Stimulated activated CD4-positive, alpha-beta T cell treated with anti-CD3 and anti-CD28 coated beads, TNF-alpha, amount 100 ng/mL, for 4 hours (primary cell): ENCODE measurements at places on chromosomes 7 and 10.

DNA sequence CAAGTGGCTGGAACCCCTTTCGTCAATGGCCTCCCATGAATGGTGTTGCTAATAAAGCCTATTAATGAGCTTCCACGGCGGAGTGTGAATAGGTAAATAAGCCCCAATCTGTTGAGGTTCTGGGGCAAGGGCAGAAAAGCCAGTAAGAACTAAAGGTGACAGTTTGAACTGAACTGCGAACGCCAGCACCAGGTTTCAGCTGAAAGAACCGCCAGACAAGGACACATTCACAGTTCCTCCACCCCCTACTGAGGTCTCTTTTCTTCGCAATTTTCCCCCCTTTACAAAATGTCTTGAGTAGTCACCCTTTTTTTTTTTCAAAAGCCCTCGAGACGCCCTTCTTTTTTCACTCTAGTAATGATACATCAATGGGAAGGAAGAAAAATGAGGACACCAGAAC, 2.4 kb upstream of the FGFR2 start:
- no peak for DNase-seq

DNA sequence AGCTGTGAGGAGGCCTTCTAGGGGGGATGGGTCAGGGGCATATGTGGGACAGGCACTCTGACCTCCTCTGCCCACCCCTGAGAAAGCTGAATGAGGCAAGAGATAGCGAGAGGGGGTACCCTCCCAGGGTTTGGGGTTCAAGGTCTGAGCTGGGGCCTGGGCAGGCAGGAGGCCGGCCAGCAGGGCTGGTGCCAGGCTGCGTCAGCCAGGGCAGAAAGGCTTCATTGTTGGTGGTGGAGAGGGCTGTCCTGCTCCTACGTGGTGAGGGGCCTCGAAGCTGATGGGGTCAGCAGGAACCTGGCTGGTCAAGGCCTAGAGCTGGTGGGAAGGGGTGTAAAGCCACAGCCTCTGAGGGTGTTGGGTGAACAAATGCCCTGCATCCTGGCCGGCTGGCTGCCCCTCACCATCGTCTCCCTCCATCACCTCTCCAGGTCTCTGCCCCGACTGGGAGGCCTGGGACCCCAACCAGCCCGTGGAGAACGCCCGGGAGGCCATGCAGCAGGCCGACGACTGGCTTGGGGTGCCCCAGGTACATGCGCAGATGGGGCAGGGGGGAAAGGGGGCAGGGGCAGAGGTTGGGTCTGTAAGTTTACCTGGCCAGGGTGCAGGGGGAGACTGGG, 6.6 kb downstream of the FLNC start:
- no peak for DNase-seq

GRCh38 chr7:20053334-20054104, 163.7 kb downstream of the MACC1 start:
- no peak for DNase-seq

DNA sequence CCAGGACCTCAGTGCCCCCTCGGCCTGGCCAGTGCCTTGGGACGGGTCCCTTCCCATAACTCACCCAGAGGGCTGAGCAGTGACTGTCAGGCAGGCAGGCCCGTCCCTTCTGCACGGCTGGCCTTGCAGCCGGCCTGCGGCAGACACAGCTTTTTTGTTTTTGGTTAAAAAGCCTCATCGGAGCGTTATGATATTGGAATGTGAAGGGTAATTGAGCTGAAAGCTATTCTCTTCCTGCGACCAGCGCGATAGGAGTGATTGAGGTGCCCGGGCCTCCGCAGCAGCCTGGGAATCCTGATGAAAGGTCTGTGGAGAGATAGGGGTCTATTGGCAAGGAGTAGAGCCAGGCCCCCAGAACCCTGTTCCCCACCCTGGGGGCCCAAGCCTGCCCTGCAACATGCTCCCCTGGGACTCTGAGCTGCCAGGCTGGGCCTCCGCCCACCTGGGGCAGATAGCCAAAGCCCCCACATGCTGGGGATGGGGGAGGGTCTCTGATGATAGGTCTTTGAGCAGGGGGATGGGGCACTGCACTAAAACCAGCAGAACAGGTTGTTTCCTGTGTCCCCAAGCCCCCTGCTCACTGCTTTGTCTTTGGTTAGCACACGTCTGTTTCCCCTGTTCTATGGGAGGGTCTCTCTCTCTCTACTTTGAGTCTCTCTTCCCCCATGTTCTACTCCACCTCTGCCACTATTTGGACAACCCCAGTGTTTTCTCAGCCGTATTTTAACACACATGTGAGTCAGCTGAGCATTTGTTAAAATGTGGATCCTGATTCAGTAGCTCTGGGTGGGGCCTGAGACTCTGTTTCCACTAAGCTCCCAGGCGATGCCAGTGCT, 131.9 kb downstream of the CDH23 start:
- DNase-seq: no peak

DNA sequence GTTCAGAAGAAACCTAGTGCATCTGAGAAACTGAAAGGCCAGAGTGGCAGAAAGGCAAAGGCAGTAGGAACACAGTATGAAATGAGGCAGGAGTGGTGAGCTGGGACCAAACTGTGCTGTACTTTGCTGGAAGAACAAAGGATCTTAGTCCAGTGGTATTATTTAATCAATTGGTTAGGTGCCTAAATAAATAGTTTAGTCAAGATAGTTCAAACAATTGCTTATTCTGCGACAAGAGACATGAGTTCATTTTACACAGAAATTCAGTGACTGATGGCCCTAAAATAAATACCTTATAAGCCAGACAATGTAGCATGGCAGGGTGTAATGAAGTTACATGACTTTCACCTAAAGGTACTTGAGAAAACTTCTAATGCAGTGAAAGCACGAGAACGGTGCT, 181.8 kb upstream of the LRRN3 start:
- no peak for DNase-seq

DNA sequence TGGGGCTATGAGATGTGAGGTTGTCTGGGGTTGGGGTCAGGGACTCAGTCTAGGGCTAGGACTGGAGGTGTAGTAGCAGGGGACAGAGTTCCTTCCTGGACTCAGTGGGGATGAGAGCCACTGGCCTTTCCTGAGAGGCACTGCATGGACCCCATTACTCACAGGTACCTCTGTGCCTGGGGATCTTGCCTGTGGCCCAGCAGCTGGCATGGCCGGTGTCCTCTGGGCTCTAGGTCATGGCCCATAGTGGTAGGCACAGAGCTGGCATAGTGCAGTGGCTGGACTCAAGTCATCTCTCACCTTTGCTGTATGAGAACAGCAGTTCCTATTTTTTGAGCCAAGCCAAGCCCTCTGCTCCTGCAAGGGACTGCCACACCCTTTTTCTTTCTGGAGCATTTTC, 51.9 kb downstream of the NEURL1 start:
- DNase-seq: no peak

GRCh38 chr7:102044641-102044983, 227.2 kb downstream of the CUX1 start:
- DNase-seq: no peak

- no peak for DNase-seq
Observed at GRCh38 chr7:90720984-90721760, 125.1 kb downstream of the CDK14 start.

DNA sequence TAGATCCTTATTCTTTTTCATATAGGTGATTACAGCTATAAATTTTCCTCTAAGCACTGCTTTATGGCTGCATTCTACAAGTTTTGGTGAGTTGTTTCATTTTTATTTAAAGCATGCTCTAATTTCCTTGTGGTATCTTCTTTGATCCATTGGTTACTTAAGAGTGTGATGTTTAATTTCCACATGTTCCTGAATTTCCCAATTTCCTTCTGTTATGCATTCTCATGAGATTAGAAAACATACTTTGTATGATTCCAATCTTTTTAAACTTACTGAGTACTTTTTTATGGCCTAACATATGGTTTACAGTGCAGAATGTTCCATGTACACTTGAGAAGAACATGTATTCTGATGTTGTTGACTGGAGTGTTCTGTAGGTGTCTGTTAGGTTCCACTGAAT, 53.4 kb downstream of the MYL10 start:
- DNase-seq: no peak

- no peak for DNase-seq
Observed at GRCh38 chr10:105769248-105770184, 1128.4 kb downstream of the SORCS3 start.

DNA sequence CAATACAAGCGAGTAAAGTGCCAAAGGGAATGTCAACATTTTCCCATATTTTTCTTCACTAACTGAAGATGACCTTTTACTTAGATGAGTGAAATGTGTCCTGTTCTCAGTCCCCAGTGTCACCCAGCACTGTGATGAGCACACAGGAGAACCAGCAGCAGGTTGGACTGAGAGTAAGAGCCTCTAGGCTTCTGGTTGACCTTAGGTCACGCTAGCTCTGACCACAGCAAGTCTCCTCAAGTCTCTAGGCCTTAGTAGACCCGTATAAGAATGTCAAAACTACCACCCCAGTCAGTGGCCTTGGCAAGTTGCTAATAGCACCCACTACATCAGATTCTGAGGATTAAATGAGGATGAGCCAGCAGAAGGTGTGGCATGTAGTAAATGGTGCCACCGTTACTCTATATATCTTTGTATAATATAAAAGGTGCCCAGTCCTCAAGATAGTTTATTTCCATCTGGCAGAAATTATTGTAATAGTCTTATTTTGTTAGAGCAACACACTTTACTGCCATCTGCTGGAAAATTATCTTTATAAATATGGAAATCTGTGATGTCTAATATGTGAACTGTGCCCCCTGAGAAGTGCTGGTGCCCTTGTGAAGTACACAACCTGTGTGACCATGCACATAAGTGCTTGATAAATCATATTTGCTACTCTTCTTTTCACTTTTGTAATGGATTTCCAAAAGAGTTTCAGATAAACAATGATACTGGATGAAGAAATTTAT, 75.7 kb downstream of the SPAG6 start:
- DNase-seq: no peak

GRCh38 chr10:35792291-35792690, 150.2 kb upstream of the FZD8 start:
- no peak for DNase-seq

DNA sequence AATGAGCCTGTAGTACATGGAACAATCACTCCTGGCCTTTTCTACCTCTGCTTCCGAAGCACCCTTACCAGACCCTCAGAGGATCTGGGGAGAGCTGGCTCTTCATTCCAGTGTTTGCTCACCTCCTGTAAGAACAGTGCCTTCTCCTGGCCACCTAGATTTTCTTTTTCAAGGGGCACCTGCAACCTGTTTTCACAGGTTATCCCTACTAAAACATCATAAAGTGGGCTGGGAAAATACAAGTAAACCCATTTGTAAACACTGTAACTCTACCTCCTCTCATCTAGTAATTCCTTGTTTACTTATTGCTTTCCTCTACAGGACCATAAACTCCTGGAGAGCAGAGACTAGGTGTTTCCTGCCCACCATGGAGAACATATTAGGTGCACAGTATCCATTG, 1.1 kb downstream of the PIK3AP1 start:
- no peak for DNase-seq

DNA sequence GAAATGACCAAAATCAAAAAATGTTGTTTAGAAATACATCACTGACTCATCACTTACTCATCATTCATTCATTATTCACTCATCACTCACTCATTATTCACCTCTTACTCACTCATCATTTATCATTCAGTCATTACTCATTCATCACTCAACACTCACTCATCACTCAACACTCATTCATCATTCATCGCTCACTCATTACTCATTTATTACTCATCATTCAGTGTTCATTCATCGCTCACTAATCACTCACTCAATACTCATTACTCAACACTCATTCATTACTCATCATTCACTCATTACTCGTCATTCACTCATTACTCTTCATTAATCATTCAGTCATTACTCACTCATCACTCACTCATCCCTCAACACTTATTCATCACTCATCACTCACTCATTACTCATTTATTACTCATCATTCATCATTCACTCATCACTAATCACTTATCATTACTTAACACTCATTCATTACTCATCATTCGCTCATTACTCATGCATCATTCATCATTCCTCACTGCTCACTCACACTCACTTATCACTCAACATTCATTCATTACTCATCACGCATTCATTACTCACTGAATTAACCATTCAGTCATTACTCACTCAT, 238.5 kb downstream of the ADARB2 start:
- DNase-seq: no peak

DNA sequence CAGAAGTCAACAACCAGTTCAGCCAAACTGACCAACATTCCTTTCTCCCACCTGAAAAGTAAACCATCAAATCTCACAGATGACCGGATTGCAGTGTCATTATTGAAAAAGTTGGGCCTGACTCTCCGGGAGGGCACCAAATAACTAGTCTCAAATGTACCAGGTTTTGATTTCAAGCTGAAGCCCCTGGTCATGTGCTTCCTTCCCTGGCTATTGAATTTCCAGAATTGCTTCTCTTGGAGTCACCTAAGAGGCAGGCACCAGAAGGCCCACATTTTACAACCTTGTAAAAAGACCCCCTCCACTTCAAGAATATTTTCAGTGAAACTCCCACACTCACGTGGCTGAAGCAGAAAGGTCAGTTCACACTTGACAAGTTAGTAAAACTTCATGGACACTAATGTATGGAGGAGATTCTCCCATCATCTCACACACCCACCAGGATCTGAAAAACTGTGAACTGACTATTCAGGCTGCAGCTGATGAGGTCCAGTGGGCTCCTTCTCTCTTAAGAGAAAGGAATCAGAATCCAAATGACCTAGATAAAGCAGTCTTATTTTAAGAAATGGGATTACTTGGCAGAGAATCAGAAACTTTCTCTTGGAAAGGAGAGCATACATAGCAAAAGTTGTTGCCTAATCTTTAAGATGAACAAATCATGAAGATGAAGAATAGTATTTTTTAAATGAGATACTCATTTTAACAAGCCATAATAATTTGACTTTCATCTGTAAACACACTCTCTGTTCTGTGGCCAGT, 53.6 kb downstream of the DLD start:
- DNase-seq: no peak

DNA sequence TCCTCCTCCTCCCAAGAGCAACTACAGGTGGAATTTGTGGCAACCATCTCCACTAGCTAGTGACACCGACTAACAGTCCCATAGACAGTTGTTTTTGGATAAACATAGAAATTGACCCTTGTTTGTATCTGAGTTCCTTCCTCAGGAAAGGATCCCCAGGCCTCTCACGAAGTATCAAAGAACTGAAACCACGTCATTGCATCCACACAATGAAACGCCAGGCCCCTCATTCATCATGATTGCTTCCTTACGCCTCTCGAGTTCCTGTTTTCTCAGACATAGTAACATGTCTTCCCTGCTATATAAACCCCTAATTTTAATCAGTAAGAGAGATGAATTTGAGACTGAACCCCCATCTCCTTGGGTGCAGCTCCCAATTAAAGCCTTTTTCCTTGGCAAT, 18.1 kb downstream of the SLC35G1 start:
- no peak for DNase-seq

DNA sequence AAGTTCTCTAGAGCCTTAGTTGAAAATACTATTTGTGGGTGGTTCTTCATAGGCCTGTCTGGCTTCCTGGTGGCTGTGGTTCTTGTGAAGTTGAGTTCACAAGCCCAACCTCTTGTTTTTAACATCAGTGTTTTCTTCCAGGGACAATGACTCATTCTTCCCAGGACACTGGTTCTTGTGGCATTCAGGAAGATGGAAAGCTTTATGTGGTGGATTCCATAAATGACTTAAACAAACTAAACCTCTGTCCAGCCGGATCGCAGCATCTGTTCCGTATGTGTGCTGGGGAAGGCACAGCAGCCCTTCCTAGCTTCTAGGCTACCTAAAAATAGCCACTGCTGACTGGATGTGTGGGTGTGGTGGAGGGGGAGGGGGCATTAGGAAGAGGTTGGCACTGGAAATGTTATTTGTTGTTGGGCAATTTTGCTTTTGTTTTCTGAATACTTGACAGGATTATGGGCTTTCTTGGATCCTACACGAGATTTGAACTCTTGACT, 3.9 kb downstream of the LSMEM1 start:
- no peak for DNase-seq

- DNase-seq: no peak
Observed at GRCh38 chr7:36100634-36101033, 52.4 kb upstream of the EEPD1 start.
